M059J (cell line): ENCODE measurements at places on chromosomes 7 and 10.
A peak's percentile ranks its signal among the peaks of the same experiment; 100 is the strongest.

DNA sequence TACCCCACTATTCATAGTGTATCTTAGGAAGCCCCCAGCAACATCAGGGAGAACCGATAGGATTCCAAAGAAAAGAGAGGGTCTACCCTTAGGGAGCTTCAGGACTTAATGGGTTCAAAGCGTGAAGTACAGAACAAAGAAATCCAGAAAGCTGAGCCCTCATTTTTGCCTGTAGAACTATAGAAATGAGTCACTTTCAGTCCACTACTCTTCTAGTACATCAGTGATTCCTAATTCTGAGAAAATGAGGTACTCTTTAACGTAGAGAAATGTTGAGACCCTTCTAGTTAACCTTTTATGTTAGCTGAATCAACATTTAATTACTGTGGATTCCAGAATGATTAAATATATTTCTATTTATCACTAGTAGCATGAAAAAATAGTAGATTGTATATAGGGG, 1.8 kb downstream of the TDRD1 start:
- no peak for DNase-seq

- peak; percentile 41 for DNase-seq
These were observed 41.9 kb downstream of the MGAM2 start for GRCh38 chr7:142153400-142153799.

DNA sequence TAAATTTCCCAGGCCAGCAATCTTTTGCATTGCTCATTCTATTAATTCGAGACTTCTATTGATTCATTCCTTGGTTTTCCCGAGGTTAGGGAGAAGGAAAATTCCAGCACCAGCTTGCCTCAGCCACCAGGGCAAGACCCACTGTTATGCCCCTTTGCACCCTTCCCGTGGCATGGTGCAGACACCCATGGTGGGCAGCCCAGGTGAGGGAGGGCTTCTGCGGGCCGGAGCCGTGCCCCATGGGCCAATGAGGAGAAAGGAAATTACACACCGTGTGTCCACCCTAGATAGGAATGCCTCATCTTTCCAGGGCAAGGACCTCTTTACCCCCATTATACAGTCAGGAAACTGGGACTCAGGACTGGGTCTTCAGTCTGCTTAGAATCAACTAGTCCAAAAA, 4.5 kb upstream of the GRID1 start:
- DNase-seq = no peak

DNA sequence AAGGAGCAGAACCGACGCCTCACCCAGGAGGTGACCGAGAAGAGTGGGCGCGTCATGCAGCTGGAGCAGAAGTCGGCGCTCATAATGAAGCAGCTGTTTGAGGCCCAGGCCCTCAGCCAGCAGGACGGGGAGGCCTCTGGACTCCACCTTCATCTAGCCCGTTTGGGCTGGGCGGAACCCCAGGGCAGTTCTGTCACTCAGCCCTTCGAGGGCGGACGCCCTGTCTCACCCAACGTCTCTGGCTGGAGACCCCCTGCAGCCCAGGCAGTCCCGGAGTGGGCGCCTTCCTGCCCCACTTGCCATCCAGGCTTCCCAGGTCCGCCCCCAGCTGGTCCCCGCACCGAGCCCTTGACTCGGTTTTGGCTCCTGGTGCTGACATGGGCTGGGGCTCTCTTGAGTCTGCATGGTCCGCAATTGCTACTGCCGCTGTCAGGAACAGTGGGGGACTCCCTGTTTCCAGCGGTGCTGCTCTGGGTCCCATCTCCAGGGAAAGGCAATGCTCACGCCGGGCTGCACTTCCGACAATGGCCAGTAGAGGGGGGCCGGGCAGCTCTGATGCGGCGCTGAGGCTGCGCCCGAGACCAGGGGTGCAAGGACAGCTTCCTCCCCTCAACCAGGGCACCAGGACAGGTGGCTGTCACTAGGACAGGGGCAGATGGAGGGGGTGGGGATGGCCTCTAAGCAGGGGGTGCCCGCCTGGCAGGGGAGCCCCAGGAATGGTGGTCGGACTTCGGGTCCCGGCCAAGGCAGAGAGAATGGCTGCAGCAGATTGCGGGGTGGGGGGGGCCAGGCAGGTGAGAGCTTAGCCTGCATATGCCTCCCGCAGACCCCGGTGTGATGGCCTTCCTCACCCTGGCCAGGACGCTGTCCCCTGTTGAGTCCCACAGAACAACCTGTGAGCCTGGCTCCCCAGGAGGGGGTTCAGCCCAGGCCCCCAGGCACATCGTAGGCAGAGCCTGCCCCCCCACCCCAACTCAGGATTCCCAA, 71.2 kb upstream of the KCTD7 start:
- DNase-seq = peak; percentile 31

DNA sequence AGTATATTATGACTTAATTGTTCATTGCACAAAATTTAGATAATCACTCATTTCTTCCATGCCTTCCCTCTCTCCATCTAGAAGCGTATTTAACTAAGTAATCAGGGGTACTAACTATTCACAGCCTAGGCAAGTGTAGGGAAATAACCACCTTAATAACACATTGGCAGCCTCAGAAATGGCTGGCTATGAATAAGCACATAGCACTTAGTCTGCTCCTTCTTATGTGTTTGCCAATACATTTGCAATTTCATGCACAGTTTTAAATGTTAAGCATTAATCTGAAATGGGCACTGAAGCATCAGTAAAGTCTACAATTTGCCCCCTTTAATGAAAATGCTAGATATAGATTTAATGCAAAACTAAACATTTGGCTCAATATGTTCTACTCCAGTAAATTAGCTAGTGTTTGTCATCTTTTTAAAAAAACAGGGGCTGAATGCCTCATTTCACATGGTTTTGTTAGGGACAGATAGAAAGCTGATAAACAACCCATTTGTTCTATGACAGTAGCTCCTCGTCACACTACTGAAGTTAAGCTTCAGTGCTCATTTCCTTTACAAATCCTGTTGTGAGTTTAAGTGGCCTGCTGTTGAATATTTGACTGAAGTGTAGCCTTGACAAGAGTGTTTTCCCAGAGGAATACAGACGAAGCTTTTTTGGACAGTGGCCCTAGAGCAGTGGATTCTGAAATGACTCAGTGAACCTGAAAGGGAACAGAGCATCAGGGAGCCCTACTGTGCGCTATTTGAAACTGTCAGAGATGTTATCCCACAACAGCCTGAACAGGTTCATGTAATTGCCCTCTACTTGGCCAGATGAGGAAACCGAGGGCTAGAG, 30.5 kb downstream of the HHEX start:
- no peak for DNase-seq

- DNase-seq = peak; percentile 97
These were observed 92.6 kb downstream of the RGS10 start for GRCh38 chr10:119449760-119450461.

- peak; percentile 98 for DNase-seq
These were observed 50.1 kb upstream of the TMEM72 start for GRCh38 chr10:44860811-44861736.

DNA sequence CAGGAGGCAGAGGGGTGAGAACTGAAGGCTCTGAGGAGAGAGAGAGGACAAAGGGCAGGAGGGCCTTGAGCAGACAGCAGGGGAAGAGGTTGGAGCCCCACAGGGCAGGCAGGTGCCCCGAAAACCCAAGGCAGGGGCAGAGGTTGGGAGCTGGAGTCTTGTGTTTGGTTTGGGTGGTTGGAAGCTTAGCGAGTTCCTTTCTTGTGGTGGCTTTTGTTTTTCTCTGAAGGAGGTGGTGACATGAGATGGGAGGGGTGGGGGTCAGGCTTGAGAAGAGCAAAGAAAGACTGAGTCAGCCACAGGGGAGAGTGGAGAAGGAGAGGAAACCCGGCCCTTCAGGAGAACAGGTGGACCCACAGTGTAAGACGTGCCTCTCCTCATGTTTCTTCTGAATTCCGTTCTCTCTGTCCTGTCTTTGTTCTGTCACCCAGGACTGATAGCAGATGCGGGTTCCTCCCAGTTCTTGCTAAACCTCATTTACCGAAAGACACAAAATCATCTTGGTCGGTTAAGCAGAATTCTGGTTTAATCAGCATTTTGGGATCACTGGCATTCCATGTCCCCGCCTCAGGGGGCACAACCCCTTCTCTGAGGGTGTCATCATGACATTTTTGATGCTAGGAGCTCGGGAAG, 95.3 kb downstream of the INSYN2A start:
- no peak for DNase-seq

GRCh38 chr7:101173752-101174244, 6.3 kb downstream of the NAT16 start:
- peak; percentile 66 for DNase-seq

DNA sequence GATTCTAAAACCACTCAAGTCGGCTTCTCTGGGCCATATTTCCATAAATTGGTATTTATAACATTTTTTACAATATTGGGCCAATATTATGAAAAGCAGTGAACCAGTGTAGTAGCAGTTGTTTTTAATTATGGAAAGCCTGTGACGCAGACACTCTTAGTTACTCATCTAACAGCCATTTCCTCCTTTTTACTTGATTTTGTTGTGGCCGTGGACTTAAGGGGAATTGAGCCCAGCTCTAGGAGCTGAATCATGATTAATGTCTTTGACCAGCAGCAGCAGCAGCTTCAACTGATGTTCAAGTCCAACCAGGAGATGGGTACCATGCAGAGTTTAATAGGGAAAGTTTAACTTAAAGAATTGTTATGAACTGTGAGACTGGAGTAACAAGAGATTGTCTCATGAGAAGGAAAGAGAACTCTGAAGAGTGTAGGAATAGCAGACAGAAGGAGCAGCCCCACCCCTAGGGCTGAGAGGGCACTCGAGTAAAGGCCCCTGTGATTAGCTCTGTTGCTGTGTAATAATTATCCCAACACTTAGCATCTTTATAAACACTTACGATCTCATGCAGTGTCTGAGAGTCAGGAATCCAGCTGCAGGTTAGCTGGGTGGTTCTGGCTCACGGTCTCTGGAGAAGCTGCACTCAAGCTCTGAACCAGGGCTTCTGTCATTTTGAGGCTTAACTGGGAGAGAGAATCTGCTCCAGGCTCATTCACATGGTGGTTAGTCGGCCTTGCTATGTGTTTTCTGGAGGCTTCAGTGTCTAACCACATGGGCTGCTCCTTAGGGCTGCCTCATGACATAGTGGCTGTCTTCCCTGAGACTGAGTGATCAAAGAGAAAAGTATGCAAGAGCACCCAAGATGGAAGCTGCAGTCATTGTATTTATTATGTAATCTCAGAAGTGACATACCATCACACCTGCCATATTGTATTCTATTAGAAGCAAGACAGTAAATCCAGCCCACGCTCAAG, 4.6 kb downstream of the LANCL2 start:
- peak; percentile 88 for DNase-seq

DNA sequence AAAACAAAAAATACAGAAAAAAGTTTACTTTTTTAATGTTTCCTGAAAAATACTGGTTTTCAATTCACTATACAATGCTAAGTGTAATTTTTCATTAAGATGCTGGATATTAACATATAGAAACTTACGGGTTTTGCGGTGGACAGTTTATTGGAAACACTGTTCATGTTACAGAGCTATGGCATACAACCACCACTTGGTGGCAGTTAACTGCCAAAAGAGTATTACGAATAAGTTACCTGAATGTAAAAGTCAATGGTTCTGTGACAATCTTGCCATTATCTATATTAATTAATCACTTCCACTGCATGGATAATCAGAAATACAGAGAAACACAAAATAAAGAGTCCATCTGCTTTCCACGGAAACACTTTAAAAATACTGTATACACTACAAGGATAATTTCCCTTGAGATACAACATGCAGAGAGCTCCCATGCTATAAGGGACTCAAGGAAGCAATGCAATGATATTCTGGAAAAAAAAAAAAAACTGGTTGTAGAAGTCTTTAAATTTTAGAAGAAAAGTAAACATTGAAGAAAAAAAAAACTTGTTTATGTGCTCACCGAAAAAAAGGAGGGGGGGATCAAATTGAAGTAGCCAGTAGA, 97.0 kb downstream of the TPK1 start:
- DNase-seq = peak; percentile 10

GRCh38 chr7:44143646-44144250, 2.6 kb upstream of the MYL7 start:
- no peak for DNase-seq

GRCh38 chr10:34049887-34050286, 715.4 kb upstream of the NRP1 start:
- no peak for DNase-seq

- no peak for DNase-seq
These were observed 95.6 kb downstream of the MALRD1 start for GRCh38 chr10:19144206-19144605.

DNA sequence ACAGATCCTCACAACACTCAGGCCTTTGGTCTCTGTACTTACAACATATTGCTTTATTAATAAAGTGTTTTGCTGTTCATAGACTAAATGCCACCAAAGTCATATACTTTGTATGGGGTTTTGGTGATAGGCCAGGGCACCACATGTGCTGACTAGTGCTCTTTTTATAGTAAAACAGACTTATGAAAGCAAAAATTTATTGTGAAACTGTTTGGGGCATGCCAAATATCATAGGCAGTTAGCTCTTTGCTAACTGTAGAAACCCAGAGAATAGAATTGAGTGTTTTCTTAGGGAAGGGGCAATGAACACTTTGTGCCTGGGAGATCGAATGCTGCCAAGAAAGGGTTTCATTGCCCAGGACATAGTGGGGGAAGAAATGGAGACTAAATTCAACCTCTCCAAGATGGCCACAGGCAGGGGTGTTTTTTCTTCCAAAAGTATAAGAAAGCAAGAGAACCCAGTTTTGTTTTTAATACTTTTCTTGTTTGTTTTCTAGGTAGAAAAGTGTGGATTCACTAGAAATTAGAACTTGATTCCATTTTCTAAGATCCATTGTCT, 142.7 kb downstream of the TRIL start:
- no peak for DNase-seq

DNA sequence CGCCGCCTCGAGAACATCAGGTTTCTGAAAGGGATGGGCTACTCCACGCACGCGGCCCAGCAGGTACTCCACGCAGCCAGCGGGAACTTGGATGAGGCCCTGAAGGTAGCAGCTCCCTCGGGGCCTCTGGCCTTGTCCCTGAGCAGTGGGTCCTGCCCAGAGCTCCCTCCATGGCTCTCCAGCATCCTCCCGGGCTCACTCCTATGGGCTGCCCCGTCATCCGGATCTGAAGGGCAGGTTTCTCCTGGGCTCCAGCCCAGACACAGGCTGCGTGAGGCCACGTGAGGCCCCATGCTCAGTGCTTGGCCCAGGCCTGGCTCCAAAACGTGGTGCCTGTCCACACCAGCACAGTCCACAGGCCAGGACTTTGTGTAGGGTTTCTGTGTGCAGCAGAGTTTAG, 32.5 kb downstream of the NUB1 start:
- DNase-seq = no peak

GRCh38 chr7:36346260-36346831, 43.3 kb upstream of the ANLN start:
- no peak for DNase-seq

DNA sequence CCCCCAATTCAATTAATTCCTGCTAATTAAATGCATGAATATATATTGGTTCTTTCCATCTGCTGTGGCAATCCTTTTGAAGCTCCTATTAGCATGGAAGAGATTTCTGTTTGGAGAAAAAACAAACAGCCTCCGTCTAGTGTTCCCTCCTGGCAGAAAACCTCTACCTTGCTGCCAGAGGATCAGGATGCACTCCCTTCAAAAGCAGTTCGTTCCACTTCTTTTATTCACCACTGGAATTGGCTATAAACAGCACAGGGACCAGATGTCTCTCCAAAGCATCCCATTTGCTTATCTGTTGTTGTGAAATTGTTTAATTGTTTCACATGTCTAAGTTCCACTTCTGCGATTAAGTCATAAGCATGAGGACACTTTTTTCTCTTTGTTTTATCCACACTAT, 77.8 kb upstream of the PTN start:
- DNase-seq = no peak
